ENCODE measurements at places on chromosomes 1 and 21.
A peak's percentile ranks its signal among the peaks of the same experiment; 100 is the strongest.

- no peak for DNase-seq
Measured at GRCh38 chr1:75345538-75346292, 211.5 kb downstream of the LHX8 start.

- no peak for DNase-seq
Measured at GRCh38 chr21:45993210-45994085, 11.9 kb downstream of the COL6A1 start.

- no peak for DNase-seq
Measured at GRCh38 chr1:8477983-8478362, 160.1 kb downstream of the SLC45A1 start.

GRCh38 chr1:12446593-12446992, 171.4 kb downstream of the DHRS3 start:
- no peak for DNase-seq

- DNase-seq: no peak
Measured at GRCh38 chr1:76260279-76260678, 185.7 kb downstream of the ST6GALNAC3 start.

GRCh38 chr1:207779008-207779407, 27.2 kb downstream of the CD46 start:
- DNase-seq: no peak

GRCh38 chr21:45622416-45623097, 21.0 kb upstream of the PCBP3 start:
- no peak for DNase-seq

GRCh38 chr21:39125752-39126485, 57.3 kb downstream of the PSMG1 start:
- DNase-seq: peak; percentile 9

- peak; percentile 15 for DNase-seq
Measured at GRCh38 chr1:224736619-224737352, 120.7 kb downstream of the CNIH3 start.

GRCh38 chr1:219988387-219988786, 57.9 kb downstream of the EPRS1 start:
- no peak for DNase-seq

- no peak for DNase-seq
Measured at GRCh38 chr21:36454093-36454531, 25.8 kb downstream of the CLDN14 start.

- DNase-seq: no peak
Measured at GRCh38 chr1:233443040-233443760, 115.7 kb downstream of the MAP3K21 start.

Data from nucleus accumbens (tissue), 56 donors.